ENCODE measurements at places on chromosomes 1 and 21.

- no peak for DNase-seq
Observed at GRCh38 chr1:150555198-150555970, 6.2 kb downstream of the ADAMTSL4 start.

GRCh38 chr1:47529520-47530098, 91.8 kb downstream of the FOXD2 start:
- no peak for DNase-seq

- DNase-seq: no peak
Observed at GRCh38 chr1:42736571-42737200, 3.4 kb downstream of the CLDN19 start.

DNA sequence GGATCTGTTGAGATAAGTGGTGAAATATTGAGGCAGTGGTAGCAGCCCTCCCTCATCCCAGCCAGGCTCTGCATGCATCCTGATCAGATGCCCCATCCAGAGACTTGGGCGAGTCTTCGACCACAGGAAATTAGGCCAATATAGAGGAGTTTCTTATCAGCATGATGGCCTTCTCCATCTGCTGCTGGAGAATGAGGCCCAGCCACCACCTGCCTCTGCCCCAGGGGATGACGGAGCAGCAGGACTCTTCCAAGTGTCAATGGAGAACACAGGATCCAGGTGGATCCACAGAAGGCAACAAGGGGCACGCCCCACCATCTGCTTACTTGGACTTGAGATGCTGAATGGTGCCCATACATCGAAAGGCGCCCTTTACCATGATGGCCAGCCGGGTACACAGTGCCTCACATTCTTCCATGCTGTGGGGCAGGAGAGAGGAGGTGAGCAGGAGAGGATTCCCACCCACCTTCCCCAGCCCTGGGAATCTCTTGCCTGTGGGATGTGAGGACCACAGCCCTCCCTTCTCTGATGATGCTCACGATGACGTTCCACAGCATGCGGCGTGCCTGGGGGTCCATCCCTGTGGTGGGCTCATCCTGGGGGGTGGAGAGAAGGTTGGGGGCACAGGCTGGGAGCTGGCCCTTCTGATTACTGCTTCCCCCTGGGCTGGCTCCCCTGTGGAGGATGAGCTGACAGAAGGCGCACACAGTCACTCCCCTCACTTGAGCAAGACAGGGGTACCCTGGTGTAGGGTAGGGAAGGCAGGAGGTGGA, 91.5 kb upstream of the GCLM start:
- DNase-seq: no peak

DNA sequence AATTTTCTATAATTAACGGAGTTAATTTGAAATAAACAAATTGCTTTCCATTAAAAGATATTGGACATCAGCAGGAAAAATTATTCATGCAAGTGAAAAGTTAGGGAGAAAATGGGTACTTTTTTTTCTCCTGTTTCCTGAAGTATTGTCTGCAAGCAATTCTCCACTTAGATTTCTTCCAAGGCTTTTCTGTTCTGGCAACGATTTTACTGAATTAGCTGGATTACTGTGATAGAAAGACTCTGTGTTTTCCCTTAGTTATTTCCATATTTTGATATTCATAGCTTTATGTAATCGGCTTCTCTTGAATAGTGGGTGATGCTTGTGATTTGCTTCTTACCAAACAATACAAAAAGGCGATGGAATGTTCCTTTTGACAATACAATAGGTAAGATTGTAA, 1333.9 kb downstream of the AMY1C start:
- no peak for DNase-seq

DNA sequence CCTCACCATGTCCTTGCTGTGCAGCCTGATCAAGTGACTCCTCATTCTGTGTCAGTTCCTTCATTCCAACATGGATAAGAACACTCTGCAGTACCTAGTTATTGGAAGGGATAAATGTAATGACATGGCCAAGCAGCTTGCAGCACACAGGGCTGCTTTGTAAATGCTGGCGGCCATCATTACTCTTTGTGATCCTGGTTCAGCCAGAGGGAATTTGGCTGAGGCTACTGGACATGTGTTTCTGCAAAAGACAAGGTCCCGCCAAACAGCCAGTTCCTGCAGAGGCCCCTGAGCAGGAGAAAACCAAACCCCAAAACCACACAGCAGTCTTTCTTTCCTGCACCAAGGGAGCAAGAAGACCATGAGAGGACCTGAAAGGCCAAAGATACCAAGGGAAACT, 495.8 kb downstream of the AJAP1 start:
- DNase-seq: no peak
